ENCODE measurements at places on chromosomes 5 and 9.

DNA sequence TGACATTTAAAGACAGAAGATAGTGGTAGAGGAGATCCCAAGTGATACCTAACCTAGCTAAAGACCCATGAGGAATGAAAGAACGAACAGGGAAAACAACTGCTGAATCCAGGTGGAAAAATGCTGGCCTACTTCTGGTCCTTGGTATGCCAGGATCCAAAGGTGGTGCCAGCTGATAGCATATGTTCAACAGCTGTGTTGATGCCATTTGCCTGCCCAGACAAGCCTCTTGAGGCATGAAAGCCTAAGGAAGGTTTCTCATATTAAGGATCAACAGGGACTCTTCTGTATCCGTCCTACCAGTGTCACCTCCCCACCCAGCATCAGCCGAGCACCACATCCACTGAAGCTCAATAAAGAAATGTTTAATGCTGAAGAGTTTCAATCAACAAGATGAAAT lies 225.7 kb upstream of the DMRT1 start:
- no peak for DNase-seq

DNA sequence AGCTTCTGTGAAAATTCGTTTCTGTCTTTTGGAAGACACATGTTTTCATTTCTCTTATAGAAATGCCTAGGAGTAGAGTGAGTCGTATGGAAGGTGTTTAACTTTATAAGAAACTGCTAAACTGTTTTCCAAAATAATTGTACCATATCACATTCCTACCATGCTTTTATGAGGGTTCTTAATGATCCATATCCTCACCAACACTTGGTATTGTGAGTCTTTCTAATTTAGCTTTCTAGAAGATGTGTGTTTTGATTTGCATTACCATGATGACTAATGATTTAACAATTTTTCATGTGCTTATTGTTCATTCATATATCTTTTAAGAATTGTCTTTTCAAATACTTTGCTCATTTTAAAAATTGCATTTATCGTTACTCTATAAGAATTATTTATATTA lies 223.6 kb downstream of the COMMD10 start:
- no peak for DNase-seq

DNA sequence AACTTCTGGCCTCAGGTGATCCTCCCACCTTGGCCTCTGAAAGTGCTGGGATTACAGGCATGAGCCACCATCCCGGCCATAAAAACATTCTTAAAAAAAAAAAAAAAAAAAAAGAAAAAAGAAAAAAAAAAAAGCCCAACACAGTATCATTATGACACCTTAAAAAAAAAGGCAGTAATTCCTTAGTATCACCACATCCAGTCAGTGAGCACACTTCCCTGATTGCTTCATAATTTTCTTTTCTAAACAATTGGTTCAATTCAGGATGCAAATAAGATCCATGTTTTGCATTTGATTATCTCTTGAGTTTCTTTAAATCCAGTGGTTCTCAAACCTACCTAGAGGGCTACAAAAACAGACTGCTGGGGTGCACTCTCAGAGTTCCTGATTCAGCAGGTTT lies 182.5 kb downstream of the CDK5RAP2 start:
- DNase-seq, result no peak

GRCh38 chr9:13728917-13729811 lies 449.7 kb upstream of the MPDZ start:
- no peak for DNase-seq

DNA sequence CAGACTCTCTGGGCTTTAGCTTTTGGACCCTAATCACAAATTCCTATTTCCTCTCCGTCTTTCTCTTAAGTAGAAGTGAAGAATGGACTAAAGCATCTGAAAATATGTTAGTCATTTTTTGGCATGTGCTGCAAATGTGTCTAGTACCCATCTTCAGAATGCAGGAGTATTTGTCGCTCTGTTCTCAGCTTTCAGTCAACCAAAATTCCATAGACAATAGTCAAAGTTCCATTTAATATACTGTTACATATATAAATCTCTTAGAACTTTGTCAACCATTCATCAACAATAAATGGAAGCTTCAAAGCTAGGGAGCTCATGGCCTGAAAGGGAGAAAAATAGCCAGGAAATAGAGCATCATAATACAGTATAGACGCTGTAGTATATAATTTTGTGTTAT lies 509.4 kb downstream of the BNC2 start:
- no peak for DNase-seq

DNA sequence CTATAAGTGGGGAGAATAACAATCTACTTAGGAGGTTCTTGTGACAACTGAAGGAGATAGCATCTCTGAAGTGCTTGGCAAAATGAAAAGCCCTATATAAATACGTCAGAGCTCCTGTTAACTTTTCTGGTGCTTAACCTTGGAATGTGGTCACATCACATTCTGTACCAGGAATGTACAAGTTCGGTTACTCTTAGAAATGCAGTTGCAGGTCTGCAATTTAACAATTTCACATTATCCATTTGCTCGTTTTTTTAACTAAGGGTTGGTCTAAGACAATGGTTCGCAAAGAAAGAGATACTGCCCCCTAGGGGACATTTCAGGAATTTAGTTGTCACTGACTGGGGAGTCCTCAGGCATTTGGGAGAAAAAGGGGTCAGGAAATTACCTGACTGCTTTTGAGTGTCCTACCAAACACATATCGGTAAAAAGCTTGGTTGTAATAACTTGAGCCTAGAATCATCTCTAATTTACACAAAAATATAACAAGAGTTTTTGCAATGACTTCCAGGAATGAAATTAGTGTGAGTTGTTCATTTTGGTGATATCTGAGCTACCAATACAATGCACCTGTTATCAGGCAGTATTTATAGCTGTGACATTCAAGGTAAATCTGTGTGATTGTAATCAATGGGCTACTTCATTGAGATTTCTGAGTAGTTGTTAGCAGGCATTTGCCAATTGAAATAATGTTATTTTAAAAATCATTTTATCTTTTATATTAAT lies 5.4 kb upstream of the HBEGF start:
- no peak for DNase-seq

DNA sequence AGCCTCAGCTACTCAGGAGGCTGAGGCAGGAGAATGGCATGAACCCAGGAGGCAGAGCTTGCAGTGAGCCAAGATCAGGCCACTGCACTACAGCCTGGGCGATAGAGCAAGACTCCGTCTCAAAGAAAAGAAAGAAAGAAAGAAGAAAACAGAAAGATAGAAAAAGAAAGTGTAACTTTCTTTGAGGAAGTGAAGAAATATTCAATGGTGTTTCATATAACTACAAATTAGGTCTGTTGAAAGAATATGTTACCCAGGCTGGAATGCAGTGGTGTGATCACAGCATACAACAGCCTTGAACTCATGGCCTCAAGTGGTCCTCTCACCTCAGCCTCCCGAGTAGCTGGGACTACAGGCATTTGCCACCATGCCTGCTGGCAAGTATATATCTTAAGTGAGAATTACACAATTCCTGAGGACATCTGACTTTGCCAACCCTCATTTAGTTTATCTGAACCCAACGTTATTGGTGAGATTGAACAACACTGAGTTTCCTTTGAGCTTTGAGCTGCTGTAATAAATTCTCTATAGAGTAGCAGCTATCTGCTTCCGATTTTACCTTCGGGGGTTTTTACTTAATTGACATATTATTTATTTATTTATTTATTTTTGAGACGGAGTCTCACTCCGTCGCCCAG lies 2.0 kb upstream of the FAF2 start:
- no peak for DNase-seq

- no peak for DNase-seq
Observed at GRCh38 chr5:142758062-142758795, 11.9 kb upstream of the ARHGAP26 start.

DNA sequence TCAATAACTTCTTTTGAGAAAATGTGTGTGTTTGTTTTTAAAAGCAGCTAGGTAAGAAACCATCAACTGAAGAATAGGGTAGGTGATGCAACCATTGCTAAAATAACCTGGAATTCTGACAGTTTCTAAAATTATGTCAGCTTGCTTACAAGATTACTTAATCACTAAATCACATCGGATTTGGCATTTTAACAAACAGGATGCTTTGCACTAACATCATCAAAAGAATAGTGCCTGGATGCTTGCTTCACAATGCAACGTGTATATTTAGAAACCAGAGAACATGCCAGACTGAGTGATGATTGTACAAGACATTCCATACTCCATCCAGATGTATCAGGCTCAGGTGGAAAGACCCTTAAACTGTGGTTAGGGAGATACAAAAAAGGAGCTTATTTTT lies 43.9 kb downstream of the PAM start:
- DNase-seq, result peak; percentile 29

GRCh38 chr5:171318026-171318425 lies 9.0 kb downstream of the TLX3 start:
- DNase-seq, result no peak

- no peak for DNase-seq
Observed at GRCh38 chr5:153780876-153781705, 257.6 kb downstream of the FAM114A2 start.

GRCh38 chr5:30880514-30880913 lies 313.0 kb upstream of the CDH6 start:
- DNase-seq, result no peak

DNA sequence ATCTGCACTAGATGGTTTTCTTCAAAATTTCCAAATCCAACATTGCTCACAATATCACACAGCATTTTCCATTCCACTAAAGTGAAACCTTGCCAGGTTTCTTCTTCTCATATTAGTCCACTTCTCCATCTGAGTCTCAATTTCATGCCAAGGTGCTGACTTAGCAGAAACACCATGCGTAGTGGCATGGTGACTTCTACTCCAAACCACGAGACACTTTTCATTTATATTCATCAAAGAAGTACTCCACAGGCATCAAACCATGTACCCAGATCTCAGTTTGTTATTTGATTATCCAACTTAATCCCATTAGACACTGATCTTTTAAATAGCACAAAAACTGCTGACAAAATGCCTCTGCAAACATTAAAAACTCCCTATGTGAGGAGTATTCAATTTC lies 233.4 kb upstream of the ITGA1 start:
- DNase-seq, result no peak

DNA sequence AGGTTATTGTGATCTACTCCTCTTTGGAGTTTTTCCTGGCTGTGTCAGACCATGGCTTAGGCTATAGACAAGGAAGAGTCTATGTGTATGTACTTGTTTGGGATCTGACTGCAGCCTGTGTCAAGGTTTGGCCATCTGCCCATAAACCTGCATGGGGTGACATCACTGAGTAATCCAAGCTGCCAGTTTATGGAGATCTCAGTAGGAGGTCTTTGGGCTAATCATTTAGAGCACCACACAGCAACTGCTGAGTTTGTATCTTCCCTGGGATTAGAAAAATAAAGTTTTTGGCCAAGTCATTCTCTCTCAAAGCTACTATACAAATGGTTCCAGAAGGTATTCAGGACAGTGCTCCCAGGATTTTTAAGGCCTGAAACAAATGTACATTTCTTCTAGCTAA lies 65.5 kb upstream of the HSPB3 start:
- no peak for DNase-seq

GRCh38 chr9:131096269-131097125 lies at the start of gene AIF1L:
TSS of gene AIF1L (plus strand) at chr9:131096531. CDS start at chr9:131096630, 99 bp downstream.
- no peak for DNase-seq

DNA sequence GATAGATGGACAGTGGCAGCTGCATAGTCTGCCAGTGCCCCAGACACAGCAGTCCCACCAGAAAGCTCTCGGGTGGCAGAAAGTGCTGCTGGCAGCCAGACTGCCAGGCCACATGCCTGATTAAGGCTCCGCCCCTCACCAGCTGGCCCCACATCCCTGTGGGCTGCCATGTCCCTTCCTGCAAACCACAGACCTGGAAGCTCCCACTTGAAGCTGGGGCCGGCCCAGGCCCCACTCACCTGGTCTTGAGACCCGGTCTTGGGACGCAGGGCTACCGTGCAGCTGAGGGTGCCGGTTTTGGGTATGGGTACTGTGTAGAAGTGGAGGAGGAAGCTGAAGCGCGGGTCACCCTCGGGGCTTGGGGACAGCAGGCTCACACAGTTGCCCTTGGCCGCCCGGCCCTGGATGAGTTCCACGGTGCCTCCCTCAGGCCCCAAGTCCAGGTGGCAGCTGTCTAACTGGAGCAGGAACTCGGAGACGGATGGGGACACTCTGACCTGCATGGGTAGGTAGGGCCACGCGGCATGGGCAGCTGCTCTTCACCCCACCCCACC lies 15.3 kb downstream of the FPGS start:
- no peak for DNase-seq

DNA sequence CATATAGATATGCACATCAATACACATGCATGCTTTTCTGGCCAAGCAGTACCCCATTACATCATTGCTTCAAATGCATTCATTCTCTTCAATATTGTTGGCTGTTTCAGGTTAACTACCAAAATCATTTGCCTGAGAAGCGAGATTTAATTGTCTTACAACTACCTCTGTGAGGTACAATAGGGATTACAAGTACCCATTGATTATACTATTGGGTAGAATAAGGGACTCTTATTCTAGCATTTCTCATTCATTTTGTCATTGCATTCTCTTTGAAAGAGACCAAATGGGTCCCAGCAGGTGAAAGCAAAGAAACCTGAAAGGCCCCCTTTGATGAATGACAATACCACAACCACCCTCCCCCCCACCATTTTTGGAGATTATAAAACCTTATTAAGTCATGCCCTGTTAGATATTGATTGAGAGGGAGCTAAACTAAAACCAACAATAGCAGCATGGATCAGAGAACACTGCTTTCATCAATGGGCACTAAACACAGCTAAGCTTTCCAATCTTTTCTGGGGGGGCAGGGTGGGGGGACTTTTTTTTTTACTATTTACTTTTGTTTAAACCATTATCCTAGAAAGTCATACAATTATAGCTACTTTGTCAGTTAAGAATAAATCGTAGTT lies 375.0 kb upstream of the CCNH start:
- DNase-seq, result no peak

GRCh38 chr5:105392710-105393149 lies 1830.1 kb upstream of the NUDT12 start:
- no peak for DNase-seq

- DNase-seq, result no peak
Observed at GRCh38 chr5:139277171-139277570, 16.4 kb upstream of the MATR3 start.

DNA sequence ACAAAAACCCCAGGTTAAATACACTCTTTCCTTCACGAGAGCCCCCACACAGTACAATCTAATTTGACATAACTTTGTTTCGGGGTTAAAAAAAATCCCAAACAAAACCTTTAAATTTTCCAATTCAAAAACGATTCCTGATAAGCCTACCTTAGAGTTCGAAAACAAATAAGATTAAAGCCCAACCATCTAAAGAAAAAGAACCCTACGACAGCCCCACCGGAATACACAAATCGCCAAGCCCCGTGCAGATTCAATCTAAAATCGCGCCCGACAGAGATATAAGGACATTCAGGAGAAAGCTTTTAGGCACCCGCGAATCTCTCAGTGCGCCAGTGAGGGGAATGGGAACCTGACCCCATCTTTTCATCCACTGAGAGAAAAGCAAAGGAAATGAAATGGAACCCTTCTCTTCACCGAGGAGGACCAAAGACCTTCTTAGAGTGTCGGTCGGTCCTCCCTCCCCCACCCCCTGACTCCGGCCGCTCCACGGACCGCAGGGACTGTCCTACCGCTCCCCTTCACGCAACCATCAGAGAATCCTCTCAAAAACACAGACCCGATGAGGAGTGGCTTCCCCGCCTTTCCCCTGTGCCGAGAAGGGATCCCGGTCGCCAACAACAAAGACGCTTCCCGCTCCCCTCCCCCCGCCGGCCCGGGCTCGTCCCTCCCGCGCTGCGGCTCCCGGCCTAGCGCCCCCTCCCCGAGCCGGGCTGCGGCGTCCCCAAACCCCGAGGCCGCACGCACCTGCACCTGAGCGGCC lies 925 bp downstream of the ABHD17B start:
- DNase-seq, result no peak

Data from AG09319 (cell line).